Brain pericyte (primary cell): ENCODE measurements at places on chromosomes 3 and 15.

DNA sequence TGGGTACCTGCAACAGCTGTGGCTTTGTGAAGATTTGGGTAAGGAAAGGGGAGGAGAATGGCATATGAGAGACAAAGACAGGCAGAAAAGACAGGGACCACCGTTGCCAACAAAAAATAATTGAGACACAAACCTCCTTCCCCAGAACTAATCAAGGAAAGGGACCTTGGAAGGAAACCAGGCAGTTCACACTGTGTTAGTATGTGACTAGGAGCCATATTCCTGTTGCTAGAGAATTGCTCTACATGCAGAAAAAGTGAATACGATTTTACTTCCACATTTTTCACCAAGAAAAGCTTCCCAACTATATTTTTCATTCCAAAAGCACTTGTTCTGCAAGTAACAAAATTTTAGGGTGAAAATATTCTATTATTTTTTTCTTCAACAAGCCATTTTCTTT, 393.7 kb upstream of the ADAMTS9 start:
- DNase-seq: no peak

DNA sequence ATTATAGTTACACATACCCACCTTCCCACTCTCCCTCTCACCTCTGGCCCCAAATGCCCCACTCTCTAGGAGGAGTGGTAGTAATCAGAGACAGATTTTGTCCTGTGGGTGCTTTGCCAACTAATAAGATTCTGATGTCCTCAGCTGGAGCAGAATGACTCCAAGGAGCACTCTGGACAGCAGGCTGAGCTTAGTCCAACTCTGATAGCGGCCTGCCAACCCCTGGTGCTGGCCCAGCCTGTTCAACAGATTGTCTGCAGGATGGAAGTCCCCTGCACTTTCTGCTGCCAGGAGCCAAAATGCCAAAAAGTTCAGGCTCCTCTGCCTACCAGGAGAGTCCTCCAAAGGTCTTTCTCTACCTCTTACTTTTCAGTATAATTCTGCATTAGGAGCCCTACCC, 160.5 kb upstream of the UMPS start:
- DNase-seq: no peak

GRCh38 chr3:178103140-178103539, 433.1 kb upstream of the KCNMB2 start:
- no peak for DNase-seq

DNA sequence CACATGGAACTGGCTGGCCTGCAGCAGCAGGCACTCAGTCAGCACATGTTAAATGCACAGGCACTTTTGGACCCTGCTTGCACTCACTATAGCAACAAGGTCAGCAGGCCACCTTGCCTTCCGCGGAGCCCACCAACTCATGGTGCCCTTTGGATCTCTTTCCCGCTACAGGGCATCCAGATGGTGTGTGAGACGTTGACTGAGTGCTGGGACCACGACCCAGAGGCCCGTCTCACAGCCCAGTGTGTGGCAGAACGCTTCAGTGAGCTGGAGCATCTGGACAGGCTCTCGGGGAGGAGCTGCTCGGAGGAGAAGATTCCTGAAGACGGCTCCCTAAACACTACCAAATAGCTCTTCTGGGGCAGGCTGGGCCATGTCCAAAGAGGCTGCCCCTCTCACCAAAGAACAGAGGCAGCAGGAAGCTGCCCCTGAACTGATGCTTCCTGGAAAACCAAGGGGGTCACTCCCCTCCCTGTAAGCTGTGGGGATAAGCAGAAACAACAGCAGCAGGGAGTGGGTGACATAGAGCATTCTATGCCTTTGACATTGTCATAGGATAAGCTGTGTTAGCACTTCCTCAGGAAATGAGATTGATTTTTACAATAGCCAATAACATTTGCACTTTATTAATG, 85.0 kb downstream of the TGFBR2 start:
- no peak for DNase-seq

DNA sequence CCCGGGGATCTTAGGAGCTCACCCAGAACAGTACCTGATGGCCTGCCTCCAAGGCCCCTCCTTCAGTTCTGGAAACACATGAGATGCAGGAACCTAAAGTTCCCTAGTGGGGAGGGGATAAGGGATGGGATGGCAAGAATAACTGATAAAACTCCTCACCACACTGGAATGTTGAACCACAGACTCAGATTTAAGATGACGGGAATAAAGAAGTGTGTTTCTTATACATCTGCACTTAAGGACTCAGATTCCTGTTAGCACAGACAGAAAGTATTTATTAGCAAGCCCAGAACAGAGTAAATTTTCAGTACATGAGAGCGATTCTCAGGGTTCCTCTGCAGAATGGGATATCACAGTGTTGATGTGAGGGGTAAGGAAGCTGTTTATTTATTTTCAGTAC, 245.2 kb downstream of the TLE3 start:
- DNase-seq: no peak

DNA sequence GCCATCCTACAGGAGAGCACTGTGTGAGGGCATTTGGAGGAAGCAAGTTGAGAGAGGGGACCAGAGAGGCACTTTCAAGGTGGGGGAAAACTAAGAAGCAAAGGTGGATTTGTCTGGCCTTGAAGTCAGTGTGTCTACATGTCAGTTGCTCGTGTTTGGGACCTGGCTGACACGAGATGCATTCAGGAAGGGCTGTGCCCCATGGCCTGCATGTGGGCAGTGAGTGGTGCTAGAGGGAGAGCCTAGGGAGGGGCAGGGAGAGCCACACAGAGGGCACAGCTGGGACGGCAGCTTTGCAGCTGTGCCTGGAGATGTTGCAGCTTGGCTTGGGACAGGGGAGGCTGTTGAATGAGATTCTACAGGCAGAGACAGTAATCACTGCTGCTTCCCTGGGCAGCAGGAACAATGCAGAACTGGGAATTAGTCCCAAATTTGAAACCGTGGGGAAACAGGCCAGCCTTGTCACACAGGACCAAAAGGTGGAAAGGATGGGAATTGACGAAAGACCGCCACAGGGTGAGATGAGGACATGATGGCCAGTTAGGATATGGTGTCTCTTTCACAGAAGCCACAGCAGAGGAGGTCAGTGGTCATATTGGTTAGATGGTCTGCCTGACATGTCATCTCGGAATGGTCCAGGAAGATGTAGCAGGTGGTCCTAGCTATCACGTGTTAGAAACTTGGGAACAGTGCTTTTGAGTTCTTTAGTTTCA, 10.0 kb downstream of the SEC61A1 start:
- no peak for DNase-seq

DNA sequence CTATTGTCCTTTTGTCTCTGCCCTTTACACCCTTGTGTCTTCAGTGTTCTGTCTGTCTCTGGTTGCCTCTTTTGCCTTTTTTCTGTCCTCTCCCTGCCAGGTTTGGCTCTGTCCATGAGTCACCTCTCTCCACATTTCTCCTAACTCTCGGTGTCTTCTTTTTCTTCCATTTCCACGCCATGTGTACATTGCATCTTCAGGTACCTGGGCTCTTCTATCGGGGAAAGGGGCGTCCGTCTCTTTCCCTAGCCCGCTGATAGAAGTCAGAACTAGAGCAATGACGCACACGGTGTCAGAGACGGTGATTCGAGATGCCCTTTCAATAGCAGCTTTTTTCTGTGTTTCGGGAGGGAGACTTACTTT, 641 bp downstream of the OPA1 start:
- no peak for DNase-seq

- DNase-seq: no peak
These were observed 53.0 kb downstream of the CMTM6 start for GRCh38 chr3:32449691-32450090.

DNA sequence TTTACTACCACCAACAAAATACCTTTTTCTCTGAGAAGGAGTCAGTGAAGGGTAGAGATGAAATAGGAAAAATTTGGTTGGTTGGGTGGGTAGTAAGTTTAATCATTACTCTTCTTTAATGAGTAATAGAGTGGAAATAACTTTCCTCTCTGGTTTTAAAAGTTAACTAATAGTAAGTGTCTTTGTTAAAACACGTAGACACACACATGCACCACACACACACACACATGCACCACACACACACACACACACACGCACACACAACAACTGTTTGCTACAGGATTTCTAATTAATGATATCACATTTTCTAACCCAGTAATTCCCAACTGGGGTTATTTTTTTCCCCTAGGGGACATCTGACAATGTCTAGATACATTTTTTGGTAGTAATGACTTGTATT, 84.1 kb downstream of the CHL1 start:
- no peak for DNase-seq

DNA sequence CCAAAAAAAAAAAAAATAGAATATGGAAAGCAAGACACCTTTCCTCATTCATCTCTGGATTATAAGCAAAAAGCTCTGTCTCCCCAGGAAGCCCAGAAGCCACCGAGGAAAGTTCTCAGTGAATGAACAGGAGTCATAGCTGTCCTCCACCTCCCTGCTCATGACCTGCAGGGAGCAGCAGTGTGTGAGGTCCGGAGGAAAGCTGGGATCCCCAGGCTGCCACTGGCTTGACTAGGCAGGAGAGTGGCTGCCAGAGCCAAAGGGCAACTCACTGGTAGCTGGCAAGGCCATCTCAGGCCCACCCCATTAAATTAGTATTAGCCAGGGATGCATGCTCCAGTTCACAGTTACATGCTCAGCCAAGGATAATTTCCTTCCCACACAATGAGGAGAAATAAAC, 191.6 kb upstream of the STT3B start:
- DNase-seq: no peak

DNA sequence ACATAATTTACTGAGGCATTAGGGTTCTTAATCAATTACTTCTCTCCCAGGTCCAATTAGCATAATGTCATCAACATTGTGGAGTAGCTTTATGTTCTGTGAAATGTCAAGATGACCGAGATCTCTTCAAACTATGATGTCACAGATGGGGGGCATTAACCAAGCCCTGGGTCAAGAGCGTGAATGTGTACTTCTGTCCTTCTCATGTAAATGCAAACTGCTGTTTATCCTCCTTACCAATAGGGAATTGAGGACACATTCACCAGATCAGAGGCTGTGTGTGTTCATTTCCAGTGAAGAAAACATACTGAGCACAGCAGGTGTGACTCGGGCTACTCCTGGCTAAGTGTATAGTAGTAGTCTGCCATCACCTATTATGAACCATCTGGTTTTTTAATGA, 177.9 kb downstream of the MINAR1 start:
- DNase-seq: no peak
